ENCODE measurements at places on chromosomes 16 and 17. TPM values are rescaled to one million over a fixed set of nuclear protein-coding genes. Genes with fewer than 3 reads are reported as not detected.

The GLIS2 gene
- 29.2 TPM for total RNA-seq

DNA sequence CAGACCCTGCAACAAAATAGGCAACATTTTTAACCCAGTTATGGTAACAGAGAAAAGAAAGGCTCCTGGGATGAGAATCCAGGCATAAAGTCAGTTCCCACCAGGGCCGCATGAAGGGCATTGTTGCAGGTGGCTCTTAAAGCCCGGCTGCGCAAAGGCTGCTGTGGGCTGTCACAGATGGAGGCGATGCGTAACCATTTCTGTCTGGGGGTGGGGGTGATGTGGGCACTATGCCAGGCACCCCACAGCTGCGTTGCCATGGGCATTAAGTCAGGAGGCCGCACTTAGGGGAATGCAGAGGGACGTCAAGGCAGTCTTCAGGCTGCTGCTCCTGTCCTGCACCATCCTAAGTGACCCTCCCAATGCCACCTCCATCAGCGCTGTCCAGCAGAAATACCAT lies 228.4 kb downstream of the CPPED1 start:
- no peak for DNase-seq

GRCh38 chr17:36049643-36050042 lies 14.4 kb upstream of the CCL18 start:
- DNase-seq = no peak

The SERPINF2 gene
- total RNA-seq = 4.2 TPM

- DNase-seq = no peak
Measured at GRCh38 chr16:55622272-55622671, 33.5 kb upstream of the SLC6A2 start.

DNA sequence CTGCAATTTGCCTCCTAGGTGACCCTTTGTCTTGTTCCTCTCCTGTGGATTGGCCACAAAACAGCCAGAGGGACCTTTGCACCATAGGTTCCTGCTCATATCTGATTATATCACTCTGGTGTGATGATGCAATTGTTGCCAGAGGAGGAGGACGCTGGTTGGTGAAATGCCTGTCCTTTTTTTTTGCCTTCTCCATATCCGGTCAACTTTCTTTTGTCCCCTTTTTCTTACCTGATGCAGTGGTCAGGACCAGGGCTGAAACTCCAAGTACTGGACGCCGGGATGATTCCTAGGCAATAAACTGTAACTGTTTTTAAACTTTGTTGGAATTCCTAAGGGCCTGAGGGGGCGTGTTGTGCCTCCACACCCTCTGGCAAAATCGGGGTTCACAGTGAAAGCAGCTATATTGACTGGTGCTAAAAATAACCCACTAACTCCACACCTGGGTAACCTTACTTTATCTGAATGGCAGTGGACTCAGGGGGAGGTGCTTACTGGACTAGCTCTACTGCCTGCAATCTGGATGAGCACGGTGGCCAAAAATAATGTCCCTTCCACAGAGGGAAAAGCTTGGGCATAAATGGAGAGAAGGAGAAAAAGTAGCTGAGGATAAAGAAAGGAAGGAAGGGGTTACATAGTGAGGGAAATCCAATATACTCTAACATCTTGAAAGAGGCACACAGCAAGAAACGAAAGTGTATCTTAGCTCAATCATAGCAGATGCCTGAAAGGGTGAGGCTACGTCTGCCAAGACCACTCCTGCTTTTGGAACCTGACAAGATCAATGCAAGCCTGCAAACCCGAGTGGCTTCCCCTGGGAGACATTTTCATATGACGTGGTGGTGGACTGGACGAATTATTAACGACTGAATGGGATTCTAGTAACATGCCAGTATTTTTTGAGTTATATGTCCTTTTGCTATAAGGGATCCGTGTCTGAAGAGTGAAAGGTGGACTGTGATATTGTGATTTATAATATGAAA lies 28.4 kb upstream of the ZNF423 start:
- DNase-seq = no peak

DNA sequence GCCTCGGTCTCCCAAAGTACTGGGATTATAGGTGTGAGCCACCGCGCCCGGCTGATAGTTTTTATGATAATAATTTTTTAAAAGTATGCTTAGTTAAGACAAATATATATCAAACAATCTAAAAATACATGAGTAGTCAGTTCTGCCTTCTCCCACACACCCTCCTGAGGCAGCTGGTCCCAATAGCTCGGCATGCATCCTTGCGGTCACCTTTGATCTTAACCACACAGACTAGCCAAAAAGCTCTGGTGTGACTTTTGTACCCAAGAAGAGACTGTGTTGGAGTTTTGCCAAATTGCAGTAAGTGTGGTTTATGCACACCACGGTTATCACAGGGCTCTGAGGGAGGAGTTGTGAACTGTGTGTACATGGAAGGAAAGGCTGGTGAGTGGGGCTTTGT lies 25.6 kb downstream of the ATP6V0A1 start:
- no peak for DNase-seq

The CD300LG gene
- 15.0 TPM for total RNA-seq

DNA sequence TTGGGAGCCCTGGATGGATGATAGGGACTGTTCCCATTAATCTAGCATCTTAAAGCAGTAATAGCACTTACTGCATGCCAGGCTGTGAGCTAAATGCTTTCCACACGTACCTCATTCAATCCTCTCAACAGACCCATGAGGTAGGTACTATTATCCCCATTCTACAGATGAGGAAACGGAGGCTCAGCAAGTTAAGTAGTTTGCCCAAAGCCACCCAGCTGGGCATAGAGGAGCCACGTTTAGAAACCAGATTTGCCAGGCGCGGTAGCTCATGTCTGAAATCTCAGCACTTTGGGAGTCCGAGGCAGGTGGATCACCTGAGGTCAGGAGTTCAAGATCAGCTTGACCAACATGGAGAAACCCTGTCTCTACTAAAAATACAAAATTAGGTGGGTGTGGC lies 2.0 kb upstream of the RAI1 start:
- no peak for DNase-seq

GRCh38 chr16:71493213-71493612 lies 4.1 kb upstream of the ZNF19 start:
- no peak for DNase-seq

The MSLN gene
- total RNA-seq = 12.6 TPM

DNA sequence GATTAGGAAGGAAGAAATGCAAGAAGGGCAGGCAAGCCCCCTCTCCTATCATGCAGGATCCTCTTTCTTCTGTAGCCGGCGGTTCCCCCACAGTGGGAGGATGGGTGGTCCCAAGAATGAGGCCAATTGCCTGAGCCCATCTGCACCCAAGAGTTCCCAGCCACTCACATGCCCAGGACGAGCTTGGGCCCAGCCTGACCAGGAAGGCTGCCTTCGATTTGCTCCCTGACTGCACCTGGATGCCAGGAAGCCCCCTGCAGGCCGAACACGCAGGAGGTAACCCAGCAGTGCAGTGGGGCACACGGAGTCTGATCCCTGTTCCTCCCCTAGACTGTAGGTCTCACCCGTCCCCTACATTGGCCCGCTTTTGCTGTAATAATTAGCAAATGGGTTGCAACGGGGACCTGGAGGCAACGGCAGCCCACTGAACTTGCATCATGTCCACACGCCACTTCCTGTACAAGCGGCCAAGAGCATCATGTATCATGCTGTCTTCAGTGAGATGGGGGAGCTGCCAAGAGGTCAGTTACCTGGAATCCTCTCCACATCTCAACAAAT lies 67.5 kb downstream of the AMFR start:
- DNase-seq = peak; percentile 20

- no peak for DNase-seq
Measured at GRCh38 chr16:50674831-50675230, 6.3 kb downstream of the SNX20 start.

The KRT14 gene
- 0.41 TPM for total RNA-seq

The CCL23 gene
- 1.8 TPM for total RNA-seq

The SYT17 gene
- total RNA-seq = 0.52 TPM

- no peak for DNase-seq
Measured at GRCh38 chr17:36879624-36880131, 57.6 kb upstream of the LHX1 start.

The GJC1 gene
- total RNA-seq = 38.5 TPM

DNA sequence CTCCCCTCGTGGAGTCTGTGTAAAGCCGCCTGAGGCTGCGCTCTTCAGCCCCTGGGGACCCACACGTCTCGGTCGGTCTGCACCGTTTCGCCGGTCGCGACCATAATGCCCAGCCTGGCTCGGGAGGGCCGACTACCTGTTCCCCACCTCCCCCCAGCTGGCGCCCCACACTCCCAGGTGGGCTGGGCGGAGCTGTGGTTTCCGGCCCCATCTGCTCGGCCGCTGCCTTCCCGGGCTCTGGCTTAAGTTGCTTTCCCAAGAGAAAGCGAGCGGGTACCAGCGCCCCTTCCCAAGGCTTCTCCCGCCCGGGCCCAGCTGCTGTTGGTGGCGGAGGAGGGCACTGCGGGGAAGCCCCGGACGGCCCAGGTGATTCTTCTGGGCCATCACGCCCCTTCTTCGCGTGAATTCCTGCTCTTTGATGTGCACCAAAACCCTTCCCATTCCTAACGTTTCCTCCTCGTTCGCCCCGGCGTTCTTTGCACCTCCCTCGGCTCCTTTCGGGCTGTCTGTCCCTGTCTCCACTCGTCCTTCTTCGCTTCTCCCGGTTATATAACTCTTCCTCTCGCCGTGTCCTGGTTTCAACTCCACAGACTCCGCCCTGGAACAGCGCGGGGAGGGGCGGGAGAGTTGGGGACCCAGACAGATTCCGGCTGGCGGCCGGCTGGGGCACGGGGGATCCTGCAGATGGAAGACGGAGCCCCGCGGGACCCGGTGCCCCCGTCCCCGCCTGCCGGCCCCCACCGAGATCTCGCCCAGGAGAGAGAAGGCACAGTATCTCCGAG lies 2.0 kb downstream of the KDM6B start:
- peak; percentile 84 for DNase-seq

DNA sequence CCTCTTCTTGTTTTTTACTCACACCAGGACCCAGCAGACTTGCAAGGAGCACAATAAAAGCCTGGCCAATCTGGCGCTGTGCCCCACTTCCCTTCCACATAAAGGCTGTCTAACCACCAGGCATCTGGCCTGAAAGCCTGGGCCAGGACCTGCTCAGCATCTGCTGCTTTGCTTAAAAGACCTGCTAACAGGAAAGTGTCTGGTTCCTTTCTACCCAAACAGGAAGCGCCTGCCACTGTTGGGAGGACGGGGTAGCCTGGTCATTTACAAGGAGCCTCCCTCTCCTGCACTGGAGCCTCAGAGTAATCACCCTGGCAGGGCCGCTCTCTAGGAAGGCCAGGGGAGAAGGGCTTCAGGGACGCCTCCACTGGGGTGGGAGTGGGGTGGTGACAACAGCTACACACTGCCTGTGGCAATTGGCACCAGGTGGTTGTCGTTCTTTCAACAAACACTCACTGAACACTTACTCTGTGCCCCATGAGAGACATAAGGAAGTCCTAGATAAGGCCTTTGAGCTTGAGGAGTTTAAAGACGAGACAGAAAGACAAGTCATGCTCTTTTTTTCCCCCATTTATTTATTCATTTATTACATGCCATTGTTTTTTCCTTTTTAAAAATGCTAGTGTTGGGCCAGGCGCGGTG lies 6.3 kb upstream of the MMP28 start:
- DNase-seq = peak; percentile 89

Data from left cardiac atrium (tissue), 4 donors.